ENCODE measurements at places on chromosomes 6 and 20. TPM values are rescaled to one million over a fixed set of nuclear protein-coding genes. Genes with fewer than 3 reads are reported as not detected.

Gene TFAP2A
- 112 TPM for total RNA-seq

Gene PAK5
- 1.3 TPM for total RNA-seq

Gene BLOC1S5
- total RNA-seq, result 11.9 TPM

GRCh38 chr20:922781-923180, 6.6 kb upstream of the ANGPT4 start:
- no peak for DNase-seq

Gene THBS2
- total RNA-seq, result 0.19 TPM

DNA sequence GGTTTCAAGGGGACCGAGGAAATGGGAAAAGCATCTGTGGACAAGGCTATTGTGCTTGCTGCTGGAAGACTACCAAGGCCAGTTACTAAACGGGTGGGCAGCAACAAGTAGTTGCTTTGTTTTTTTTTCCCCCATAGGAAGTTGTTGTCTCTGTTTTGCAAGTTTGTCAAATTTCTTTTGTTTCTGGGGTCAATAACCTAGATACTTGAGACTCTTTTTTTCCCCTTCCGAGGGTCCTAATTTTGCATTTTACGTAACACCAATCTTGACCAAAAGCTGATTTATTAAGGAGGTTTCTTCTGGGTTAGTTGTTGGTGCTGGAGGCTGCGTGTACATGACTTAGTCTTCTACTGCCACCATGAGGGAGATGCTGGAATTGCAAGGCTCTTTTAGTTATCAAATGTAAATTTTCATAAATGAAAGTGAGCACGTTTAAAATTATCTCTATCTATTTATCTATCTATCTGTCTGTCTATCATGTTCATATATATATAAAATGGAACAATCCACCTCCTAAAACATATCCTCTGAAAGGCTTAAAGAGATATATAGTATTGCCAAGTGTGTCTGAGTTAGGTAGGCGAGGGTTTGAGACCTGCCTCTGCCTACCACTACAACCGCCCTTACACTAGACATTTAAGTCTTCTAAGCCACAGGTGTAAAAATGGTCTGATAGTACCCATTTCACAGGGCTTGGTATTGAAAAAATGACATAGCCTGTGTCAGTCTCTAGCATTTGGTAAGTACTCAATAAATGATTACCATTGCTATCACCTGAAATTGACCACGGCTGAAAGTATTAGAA, 60.2 kb downstream of the GCLC start:
- peak; percentile 43 for DNase-seq

DNA sequence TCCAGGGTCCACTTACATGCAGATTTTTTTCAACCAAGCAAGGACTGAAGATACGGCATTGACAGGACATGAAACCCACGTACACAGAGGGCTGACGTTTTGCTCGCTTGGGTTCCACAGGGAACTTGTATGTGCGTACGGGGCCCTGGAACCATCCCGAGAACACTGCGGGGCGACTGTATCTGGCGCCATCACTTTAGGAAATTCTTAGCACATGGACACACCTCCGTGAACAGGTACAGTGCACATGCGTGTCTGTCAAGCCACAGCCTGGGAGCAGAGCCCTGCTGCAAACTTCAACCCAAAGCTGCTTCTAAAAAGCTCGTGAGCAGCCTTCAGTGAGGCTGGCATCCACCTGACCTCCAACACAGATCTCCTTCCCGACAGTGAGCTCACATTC, 37.3 kb downstream of the TAF4 start:
- DNase-seq, result no peak

Gene MUCL3
- total RNA-seq, result not detected

DNA sequence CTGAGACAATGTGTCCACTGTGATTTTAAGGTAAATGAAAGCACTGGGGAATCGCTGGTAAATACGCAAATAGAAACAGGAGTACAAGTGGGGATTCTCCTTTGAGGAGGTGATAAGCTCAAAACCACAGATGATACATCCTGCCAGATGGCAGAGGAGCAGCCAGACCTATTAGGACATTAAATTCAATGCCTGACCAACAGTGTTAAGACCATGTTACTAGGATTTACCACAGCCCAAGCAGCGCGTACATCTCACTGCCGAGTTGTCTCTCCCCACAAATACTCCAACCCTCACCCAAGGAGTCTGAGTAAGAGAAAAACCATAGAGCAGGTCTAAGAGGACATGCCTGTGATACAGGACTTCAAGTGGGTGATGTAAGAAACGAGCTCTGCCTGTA, 68.9 kb upstream of the TULP1 start:
- DNase-seq, result no peak

Gene GABRR2
- not detected for total RNA-seq

DNA sequence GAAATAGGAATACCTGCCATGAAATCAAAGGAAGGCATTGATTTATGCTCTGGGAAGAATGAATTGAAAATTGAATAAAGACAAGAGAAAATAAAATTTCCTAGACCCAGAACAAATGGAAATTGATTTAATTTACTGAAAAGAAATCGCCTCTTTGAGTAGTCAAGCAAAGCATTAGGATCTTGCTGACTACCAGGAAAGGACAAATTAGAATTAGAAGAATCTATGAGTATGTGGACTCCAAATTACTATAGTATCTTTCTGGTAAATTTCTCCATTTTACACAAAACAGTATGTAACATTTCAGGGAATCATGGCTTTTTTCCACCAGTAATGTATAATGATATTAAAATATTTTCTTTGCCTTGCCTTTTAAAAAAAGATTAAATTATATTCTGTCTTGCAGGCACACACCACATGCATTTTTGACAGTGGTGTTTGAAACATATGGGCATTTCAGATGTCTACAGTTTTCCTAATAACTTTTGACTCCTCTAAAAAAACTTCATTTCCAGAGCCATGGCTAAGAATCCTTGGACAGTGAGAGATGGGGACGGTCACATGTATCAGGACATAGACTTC, 768.7 kb upstream of the NRSN1 start:
- no peak for DNase-seq

Gene CD40
- 3.2 TPM for total RNA-seq
